ENCODE measurements at places on chromosomes 3 and 15. TPM values are rescaled to one million over a fixed set of nuclear protein-coding genes. Genes with fewer than 3 reads are reported as not detected.

CD86 gene
- 0.07 TPM for total RNA-seq

TJP1 gene
- total RNA-seq = 98.8 TPM

DUOXA2 gene
- not detected for total RNA-seq

HDC gene
- total RNA-seq = under 0.01 TPM

WDR93 gene
- total RNA-seq = not detected

LINGO1 gene
- total RNA-seq = under 0.01 TPM

CNTN4 gene
- total RNA-seq = not detected

EHHADH gene
- 2.7 TPM for total RNA-seq

IL17RD gene
- 7.7 TPM for total RNA-seq

NLGN1 gene
- total RNA-seq = 0.36 TPM

TF gene
- total RNA-seq = 0.21 TPM

THUMPD3 gene
- total RNA-seq = 95.7 TPM

MAPKBP1 gene
- total RNA-seq = 46.6 TPM

ZBBX gene
- total RNA-seq = 0.07 TPM

EHD4 gene
- total RNA-seq = 41.3 TPM

CLRN1 gene
- total RNA-seq = not detected

ZMYND10 gene
- 0.21 TPM for total RNA-seq

SLMAP gene
- 144 TPM for total RNA-seq

MKRN3 gene
- 3.4 TPM for total RNA-seq

COLQ gene
- under 0.01 TPM for total RNA-seq

TMCO5A gene
- total RNA-seq = not detected

CHSY1 gene
- total RNA-seq = 27.7 TPM

Measured in nasal cavity respiratory epithelium epithelial cell of viscerocranial mucosa (primary cell).